ENCODE measurements at places on chromosomes 3 and 15.

- no peak for DNase-seq
Observed at GRCh38 chr15:39195961-39196486, 384.9 kb upstream of the THBS1 start.

- no peak for DNase-seq
Observed at GRCh38 chr3:40137591-40138295, 171.8 kb upstream of the EIF1B start.

DNA sequence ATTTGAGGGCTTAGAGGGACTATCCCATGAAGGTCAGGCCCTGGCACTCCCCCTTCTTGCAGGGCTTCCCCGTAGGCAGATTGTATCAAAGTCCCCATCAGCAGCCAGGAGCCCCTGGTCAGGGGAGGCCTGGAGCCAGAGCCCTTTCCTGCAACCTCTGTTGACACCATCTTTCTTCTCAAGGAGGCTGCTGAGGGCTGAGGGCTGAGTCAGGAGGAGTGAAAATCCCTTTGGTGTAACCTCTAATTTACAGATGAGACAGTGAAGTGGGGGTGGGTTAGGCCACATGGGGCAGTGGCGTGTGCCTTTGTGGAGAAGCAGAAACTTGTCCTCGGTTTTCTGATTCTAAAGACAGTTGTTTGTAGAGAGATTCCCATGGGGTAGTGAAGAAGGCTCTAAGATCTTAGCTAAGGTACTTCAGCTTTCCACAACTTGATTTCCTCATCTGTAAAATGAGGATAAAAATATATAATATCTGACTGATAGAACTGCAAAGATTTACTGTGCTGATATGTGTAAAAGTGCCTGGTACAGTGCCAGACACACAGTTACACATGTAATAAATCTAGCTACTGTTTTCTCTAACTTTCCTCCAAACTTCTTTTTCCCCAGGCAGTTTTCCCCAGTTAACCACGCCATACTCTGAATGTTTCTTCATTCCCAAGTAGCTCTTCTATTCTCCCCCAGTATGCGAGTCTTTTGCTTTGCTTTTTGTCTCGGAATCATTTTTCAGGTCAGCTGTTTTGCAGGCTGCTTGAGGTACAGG is 249.4 kb upstream of the TPM1 start:
- no peak for DNase-seq

DNA sequence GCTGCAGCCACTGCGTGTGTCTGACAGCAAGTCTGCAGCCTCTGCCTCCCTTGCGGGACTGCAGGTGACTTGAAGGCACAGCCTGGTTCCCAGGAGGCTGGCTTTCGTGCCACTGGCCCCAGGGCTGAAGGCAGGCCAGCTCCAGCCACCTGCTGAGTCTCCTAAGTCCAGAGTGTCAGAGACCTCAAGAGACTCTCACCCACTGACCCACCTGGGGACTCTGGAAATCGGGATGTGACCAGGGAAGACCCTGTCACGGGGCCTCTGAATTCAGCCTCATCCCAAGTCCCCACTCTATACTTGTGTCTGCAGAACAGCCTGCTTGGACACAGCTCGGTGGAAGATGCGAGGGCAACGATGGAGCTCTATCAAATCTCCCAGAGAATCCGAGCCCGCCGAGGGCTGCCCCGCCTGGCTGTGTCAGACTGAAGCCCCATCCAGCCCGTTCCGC is 16.3 kb downstream of the ISG20 start:
- no peak for DNase-seq

- DNase-seq, result no peak
Observed at GRCh38 chr3:156680243-156680914, 6.0 kb downstream of the TIPARP start.

DNA sequence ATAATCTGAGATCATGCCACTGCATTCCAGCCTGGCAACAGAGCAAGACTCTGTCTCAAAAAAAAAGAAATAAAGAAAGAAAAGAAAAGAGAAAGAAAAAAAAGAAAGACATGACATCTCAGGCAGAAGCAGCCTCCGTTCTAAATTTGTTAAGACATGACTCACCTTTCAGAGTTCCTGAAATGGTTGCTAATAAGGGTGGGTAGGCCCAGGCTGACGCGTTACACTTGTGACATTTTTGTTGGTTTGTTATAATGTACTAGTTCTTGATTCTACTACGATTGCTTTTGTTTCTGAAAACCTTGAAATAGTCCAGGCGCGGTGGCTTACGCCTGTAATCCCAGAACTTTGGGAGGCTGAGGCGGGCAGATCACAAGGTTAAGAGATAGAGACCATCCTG is 21.0 kb downstream of the SLC25A20 start:
- DNase-seq, result no peak

DNA sequence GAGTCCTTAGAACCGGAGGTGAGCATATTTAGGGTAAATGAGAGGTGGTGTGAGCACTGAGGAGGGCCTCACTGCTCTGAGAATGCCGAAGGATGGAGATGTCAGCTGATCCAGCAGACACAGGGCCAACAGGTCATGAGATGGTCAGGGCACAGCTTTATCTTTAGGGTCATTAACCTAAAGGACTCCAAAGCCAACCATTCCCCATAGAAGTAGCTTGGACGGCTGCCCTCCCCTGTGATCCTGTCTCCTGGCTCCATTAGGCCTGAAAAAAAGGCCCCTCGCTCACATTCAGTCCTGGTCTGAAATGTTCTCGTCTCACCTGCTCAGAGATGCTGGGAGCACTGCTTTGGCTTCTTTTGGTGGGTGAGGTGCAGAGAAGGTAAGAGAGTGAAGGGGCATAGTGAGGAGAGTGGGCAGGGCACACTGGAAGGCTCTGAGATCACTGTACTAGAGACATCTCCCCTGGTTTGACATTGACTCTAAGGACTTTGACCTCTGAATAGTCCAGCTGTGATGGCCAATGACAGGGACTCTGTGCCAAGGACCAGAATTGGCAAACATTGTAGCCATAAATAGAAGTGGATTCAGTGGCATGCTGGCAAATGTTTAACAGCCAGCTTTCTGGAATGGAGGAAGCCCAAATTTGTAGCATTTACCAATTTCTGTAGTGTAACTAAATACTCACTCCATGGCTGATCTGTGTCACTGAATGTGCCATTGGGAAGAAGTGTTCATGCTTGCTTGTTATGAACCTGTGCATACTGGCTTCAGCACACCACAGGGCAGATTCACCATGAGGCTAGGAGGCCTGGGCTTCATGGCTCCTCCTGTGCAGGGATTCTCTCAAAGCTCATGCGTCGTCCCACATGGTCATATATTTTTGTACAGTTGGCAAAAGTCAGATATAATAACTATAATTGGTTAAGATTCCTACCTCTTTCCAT is 76.2 kb upstream of the MRPS22 start:
- DNase-seq, result no peak

DNA sequence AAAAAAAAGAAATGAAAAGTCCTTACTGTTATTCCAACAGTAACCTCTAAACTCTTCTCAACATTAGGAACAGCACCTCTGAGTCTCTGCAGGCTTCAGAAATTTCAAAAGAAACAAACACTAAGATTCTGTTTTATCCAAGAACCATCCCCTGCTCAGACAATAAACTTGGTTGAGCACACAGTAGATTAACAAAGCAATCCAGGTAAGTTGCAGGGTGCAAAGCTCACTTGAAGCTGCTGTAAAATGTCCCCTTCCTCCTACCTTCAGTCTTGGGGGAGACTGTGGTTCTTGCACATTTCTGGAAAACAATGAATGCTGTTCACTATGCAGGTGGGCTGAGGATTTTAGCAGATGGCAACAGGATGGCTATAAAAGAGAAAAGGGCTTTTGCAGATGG is 484.1 kb downstream of the IGSF11 start:
- DNase-seq, result no peak

GRCh38 chr3:177286034-177286433 is 88.8 kb upstream of the TBL1XR1 start:
- no peak for DNase-seq

DNA sequence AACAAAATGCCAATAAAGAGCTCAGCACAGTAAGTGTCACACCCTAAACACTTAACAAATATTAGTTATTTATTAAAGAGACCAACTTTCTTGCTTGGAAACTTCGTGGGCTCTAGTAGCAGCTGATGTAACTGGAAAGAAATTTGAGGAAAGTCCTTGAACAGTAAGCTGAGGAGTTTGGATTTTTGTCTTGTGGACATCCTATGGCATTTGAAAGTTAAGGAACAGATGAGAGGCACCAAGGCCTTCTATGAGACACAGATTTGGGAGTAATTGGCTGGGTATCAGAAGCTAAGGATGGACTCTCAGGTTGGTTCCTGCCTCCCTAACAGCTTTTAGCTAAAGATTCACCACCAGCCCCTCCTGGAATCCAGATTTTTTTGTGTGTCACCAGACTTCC is 59.7 kb upstream of the FILIP1L start:
- DNase-seq, result no peak

- peak; percentile 71 for DNase-seq
Observed at GRCh38 chr3:48661501-48662144, 1.1 kb downstream of the CELSR3 start.

- DNase-seq, result no peak
Observed at GRCh38 chr15:86384186-86384585, 304.5 kb downstream of the AGBL1 start.

DNA sequence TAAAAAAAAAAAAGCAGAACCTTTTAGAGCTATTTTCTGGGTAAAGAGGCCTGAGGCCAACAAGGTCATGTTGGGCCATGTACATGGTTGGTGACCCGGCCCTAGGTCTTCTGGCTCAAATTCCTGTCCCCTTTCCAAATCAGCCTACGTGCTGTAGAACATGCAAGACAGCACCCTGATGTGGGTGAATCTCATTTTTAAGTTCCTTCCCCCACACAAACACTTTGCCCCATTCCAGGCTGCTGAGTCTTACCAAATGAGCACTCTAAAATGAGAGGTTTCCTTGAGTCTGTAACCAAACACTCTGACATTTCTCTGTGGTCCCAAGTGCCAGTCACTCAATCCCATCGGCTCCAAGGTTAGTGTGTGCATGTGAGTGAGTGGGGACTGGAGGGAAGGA is 9.4 kb downstream of the BCL6 start:
- DNase-seq, result no peak

DNA sequence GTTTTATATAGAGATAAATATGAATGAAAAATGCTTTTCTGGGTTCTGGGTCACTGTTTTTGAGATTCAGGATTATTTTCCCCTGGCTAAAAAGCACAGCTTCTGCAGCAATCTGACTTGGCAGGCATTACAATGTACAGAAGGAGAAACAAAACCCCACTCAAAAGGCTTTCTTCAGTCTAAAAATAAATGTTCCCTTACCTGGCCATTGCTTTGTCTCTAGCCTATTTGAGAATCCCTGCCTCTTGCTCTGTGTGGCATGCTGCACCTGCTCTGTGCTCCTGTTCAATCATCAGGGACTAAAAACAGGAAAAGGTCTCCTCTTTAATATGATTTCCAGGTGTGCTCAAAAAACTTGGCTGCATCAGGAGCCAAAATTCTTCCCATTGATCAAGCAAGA is 187.4 kb upstream of the STAC start:
- no peak for DNase-seq

DNA sequence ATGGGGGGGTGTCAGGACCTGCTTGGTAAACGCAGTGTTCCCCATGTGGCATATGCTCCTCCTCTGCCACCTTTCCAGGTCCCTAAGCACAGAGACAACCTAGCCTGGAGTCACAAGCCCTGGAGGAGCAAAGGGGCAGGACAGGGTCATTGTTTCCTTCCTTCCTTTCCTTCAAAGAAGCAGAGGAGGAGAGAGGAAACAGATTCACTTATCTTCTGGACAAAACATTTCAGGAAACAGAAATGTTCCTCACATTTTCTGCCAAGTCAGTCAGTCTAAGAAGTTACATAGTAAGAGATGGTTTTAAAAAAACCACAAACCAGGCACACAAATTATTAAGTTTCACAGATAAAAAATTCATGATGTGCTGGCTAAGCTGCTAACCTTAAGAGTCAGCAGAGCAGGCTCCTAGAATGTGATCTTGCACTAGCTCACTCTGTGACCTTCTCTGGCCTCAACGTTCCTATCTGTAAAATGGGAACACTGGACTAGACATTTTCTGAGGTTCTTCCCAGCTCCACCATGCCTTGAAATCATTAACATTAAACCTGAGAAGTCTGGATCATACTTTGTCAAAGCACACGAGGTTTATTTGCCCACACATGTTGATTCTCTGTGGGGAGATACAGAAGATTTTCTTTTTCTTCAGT is 47.9 kb downstream of the ATP13A5 start:
- no peak for DNase-seq

- no peak for DNase-seq
Observed at GRCh38 chr3:31981206-31982181, at the start of the genes OSBPL10 and ZNF860. TSS of gene OSBPL10 (minus strand) at chr3:31981262. CDS start at chr3:31981179, 83 bp downstream. TSS of gene ZNF860 (plus strand) at chr3:31981750. CDS start at chr3:31989080, 7,330 bp downstream.

- DNase-seq, result no peak
Observed at GRCh38 chr3:171377859-171378258, 82.3 kb downstream of the TNIK start.

GRCh38 chr15:67907184-67907723 is 67.4 kb upstream of the RNU6-1 start:
- DNase-seq, result no peak

DNA sequence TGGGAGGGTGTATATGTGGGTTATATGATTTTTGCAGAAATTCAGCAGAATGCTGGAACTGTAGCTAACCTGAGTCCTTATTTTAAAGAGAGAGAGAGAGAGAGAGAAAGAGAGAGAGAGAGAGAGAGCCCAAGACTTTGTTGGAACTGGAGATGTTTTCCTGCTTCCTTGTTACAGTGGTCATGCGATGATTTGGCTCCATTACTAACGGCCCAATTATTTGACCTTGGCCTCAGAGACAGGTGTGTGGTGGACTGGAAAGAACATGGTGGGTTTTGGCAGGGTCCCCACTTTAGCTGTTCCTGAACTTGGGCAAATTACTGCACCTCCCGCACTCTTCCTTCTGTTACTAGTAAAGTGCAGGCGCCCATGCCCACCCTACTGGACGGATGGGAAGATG is 14.8 kb upstream of the ACSBG1 start:
- no peak for DNase-seq

GRCh38 chr15:100683434-100683833 is 81.0 kb downstream of the ASB7 start:
- no peak for DNase-seq

- DNase-seq, result no peak
Observed at GRCh38 chr3:191296041-191296541, 33.1 kb upstream of the CCDC50 start.

DNA sequence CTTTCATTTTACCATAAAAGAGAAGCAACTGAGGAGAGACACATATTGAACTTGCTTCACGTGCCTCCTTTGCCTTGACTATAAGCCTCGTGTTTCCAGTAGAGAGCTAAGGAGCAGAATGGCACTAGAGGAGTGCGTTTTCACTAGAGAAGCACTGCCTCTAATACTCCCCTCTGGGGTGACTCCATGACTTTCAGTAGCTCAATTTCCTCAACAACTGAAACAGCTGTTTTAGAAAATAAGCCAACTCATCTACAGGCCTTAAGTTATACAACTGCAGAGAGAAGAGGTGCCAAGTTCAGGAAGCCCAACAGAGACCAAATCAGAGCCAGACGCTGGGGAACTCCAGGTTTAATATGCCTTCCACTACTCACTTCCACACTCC is 1.9 kb downstream of the UBP1 start:
- DNase-seq, result no peak

GRCh38 chr15:39680868-39681267 is 100.0 kb downstream of the THBS1 start:
- no peak for DNase-seq

- no peak for DNase-seq
Observed at GRCh38 chr3:114144909-114145688, 33.8 kb downstream of the DRD3 start.

Data from stimulated activated naive CD4-positive, alpha-beta T cell (primary cell).